T-helper 1 cell (primary cell): ENCODE measurements at places on chromosomes 6 and 20.

GRCh38 chr6:22680950-22681349 lies 111.6 kb downstream of the HDGFL1 start:
- DNase-seq, result no peak

DNA sequence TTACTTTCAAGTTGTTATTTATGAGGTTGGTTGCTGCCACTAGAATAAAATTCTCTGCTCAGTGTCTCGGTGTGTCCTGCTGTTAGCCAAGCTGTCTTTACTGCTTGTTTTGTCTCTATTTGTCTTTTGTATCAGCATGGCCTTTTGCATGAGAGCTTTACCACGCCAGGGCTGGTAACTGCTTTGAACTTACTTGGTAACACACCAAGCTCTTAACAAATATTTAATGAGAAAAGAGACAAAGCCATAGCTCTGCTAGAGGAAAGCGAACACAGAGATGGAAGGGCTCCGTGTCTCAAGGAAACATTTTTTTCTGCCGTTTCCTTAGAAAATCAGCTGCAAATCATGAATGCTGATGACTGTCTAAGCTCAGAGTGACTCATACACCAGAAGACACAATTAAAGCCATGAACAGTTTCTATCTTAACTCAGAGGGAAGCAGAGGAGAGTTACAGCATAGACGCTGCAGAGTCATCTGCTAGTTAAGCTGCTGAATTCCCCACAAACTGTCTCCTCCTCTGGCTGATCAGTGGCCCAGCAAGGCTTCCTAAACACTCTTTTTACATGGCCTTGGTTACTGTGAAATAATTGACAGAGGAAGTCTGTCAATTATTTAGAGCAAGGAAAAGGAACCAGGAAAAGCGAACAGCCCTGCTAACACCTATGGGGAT lies 44.8 kb downstream of the AGPAT4 start:
- no peak for DNase-seq

- no peak for DNase-seq
Measured at GRCh38 chr6:89387516-89388201, 24.4 kb downstream of the RRAGD start.

GRCh38 chr6:44230034-44230675 lies 6.8 kb downstream of the SLC29A1 start:
- no peak for DNase-seq

DNA sequence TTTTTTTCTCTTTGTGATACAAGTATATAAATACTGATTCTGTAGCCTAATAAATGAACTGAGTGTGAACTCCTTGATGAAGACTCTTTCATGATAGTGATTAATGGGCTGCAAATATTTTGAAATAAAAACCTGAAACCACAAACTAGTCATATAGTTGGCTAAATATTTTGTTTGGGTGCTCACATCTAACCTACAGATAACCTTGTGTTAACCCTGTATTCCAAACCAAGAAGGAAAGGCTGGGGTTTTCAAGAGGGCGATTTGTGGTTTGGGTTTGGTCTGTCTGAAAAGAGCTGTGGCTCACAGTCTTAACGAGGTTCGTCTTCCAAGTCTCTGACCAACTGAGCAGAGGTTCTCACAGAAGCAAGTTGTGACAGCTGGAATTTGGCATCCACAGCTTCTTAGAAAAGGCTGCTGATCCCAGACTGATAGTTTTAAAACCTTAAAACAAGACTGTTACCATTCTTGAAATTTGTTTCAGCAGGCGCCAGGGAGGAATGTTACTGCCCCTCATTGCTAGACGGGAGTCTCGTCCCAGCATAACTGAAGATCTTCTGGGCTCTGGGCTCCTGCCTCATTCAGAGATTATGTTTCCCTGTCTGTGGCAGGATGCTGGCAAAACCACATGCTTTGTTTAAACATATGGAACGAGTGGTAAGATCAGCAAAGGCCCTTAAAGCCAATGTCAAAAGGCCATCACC lies 736.4 kb upstream of the MARCKS start:
- no peak for DNase-seq

DNA sequence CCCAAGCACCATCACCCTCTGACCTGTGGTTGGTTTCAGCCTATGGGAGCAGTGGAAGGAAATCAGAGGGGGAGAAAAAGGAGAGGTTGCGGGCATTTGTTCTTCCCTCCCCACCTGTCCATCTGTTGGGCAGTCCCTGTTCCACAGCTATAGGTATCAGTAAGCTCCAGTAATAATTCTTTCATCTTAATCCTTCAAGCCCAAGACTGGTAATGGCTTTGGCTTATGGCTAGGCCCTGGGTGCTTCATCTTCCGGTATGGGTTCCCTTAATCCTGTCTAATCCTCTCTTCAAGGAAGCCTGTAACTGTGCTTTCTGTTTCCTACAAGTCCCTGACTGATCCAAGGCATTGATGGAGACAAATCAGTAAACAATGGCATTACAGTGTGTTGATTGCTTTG lies 42.2 kb upstream of the STK35 start:
- no peak for DNase-seq

GRCh38 chr6:36128793-36129192 lies 1.5 kb upstream of the MAPK13 start:
- DNase-seq, result no peak

DNA sequence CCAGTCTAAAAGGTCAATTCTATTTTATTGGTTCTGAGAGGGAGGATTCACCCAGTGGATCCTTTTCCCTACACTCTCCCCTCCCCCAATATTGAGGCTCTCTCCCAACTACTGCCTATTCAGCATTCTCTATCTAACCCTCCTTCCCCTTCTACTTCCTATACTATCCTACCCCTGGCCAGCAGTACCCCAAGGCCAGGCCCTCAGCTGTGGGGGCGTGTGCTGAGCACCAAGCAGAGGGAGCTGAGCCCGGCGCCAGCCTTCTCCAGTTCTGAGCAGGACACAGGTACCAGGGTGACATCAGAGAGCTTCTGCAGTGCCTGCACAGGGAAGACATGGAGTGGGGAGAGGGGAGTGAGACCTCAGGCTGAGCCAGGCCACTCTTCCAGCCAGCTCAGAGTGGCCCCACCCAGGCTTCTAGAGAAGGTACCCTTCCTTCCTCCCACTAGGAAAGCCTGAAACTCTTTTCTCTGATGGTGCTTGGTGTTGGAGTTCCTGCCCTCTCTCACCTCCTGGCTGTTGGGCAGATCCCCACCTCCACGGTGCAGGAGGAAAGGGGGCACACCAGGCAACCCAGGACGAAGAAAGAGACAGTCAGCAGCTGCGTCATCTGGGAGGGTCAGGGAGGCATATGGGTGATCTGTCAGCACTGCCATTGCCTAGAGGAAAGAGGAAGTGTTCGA lies 1.9 kb downstream of the DDAH2 start:
- no peak for DNase-seq

DNA sequence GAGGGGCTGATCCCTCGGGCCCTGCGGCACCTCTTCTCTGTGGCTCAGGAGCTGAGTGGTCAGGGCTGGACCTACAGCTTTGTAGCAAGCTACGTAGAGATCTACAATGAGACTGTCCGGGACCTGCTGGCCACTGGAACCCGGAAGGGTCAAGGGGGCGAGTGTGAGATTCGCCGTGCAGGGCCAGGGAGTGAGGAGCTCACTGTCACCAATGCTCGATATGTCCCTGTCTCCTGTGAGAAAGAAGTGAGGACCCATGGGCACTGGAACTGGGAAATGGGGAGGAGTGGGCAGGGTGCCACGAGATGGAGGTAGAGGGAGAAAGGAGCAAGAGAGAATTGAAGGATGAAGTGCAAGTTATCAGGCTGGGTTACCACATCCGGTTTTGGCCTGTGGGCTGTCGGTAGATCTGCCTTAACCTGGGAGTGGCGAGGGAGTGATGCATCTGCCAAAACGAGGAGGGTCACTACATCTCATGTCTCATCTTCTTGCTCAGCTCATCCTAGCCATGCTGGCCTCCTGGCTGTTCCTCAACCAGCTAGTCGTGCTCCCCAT lies 5.4 kb upstream of the PHF1 start:
- no peak for DNase-seq

DNA sequence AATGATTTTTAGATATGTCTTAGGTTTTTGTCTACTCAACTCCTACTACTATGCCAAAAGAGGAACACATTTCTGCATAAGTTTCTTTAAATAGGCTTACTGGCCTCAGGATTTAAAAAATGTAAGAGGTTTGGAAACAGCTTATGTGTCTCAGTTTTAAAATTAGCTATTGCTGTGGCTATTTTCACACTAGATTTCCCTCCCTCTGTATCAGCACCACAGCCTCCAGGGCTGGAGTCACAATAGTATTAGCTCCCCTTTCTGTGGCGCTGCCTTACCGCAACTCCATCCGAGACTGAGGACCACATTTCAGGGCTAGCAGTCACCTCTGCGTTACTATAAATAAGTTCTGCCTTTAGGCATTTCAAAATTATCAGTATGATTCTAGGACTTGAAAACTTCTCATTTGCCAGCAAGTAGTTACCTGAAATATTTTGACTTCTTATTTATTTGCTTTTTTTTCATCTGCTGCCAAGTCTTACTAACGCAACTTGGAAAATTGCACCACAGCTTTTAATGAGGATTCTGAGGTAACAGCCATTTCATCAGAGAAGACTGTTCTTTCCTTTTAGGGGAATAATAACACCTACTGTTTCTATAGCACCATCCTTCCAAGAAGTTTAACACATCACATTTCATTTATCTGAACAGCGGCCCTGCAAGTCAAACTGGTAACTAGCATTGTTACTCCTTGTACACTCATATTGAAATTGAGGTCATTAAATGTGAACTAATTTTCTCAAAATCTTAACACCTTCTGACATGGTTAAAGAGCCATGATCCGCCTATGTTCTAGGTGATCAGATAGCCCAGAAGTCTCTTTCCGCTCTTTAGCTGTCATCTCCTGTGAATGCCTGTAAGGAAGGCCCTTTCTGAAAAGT lies 105.9 kb downstream of the GJA10 start:
- DNase-seq, result no peak

- no peak for DNase-seq
Measured at GRCh38 chr20:24405810-24406209, 63.6 kb upstream of the SYNDIG1 start.
